T-helper 2 cell treated with Interferon-gamma antibody and Interleukin-4, amounts not matched to agents 5 μg/mL and 100 μg/mL, for 36 hours (primary cell): ENCODE measurements at places on chromosomes 12 and 14.

- DNase-seq: no peak
These were observed 7.5 kb upstream of the ZFP36L1 start for GRCh38 chr14:68800390-68800789.

DNA sequence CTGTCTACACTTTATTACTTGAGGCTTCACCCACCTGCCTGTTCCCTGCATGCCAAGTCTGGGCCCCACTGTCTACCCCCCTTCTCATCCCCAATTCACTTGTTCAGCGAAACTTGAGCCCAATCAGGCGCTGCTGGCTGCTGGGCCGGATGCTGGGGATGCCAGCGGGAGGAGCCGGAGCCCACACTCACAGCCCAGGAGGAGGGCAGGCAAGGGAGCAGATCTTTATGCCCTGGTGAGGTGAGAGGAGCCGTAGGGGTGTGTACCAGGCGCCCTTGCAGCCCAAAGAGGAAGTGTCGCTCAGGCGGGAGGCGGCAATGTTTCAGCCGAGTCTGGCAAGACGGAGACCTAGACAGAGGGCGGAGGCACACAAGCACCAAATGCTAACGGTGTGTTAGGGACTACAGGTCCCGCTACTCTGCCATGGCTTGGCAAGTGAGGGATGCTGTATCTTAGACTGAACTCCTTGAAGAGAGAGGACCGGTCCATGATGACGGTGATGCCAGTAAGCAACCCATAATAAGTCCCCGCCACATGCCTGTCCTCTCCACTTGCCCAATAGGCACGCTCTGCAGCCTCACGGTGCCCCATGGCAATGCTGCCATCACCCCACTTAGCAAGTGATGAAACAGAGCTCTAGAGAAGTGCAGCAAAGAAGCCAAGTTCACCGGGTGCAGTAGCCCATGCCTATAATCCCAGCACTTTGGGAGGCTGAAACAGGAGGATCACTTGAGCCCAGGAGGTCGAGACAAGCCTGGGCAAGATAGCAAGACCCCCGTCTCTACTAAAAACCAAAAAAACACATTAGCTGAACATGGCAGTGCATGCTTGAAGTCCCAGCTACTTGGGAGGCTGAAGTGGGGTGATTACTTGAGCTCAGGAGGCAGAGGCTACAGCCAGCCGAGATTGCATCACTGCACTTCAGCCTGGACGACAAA lies 41.6 kb downstream of the LRRC74A start:
- DNase-seq: no peak

GRCh38 chr12:132020292-132020691 lies 70.5 kb downstream of the EP400 start:
- DNase-seq: no peak

DNA sequence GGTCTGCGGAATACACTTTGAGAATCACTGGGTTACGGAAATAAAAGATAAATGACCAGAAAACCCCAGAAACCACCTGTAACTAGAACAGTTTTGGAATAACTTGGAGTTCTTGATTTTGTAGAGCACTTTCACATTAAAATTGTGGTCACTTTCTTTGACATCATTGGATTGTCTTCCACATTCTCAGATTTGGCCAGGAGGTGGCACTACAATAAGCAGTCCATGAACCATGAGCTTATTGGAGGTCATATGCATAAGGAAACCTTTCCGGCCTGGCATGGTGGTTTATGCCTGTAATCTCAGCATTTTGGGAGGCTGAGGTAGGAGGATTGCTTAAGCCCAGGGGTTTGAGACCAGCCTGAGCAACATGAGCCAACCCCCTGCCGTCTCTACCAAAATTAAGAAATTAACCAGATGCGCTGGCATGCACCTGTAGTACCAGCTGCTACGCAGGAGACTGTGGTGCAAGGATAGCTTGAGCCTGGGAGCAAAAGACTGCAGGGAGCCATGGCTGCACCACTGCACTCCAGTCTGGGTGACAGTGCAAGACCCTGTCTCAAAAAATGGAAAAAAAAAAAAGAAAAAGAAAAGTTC lies 107.7 kb upstream of the CAND1 start:
- DNase-seq: peak; percentile 14

DNA sequence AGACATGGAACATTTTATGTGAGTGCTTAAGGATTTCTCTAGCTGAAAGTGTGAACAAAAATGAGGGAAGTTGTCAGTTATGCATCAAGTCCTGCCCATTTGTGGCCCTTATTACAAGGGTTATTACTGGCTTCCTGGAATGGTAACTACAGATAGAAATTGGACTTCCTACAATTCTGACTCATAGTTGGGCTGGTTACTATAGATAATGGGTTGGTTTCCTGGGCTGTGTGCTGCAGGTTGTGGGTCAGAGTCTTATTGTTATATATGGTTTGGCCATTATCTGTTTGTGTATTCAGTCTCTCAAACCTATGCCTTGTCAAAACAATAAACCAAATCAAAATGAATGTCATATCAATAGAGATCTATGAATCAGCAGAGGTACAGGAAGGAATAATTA lies 313.7 kb downstream of the ADAMTS20 start:
- DNase-seq: no peak

- no peak for DNase-seq
These were observed 382.3 kb downstream of the PCNX1 start for GRCh38 chr14:71289536-71289935.

DNA sequence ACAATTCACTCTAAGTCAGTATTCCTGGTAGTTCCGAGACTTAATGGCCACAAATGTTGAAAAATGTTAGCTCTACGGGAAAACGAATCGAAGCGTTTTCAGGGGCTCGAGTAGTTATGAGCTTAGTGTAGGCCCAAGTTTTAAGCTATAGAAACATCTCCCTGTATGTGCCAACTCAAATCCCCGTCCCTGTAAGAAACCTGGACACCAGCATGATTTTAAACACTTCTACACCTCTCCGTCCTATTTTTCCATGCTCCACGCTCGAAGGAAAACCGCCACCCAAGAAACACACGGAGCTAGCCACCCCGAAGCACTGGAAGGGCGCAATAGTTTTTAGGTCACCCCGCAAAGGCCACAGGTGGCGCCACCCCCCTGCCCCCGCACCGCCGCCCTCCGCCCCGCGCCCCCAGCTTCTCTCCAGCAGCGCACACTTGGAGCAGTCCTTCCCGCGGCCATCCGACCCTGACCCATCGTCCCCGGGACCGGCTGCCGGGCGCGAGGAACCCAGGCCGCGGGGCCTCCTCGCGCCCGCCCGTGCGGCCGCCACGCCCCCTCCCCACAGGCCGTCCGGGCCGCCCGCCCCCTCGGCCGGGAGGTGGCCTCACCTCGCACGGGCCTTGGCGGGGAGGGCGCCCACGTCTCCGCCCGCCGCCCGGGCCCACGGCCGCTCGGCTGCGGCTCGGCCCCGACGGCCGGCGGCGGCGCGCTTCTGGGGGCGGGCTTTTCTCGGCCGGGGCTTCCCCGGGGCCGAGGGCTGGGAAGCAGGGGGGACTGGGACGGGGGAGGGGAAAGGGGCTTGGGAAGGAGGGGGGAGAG lies 522 bp downstream of the R3HDM2 start:
- DNase-seq: no peak

- no peak for DNase-seq
These were observed 57.7 kb downstream of the ADGRD1 start for GRCh38 chr12:131011165-131012079.

- no peak for DNase-seq
These were observed 403 bp upstream of the PNP start for GRCh38 chr14:20468764-20469241.

DNA sequence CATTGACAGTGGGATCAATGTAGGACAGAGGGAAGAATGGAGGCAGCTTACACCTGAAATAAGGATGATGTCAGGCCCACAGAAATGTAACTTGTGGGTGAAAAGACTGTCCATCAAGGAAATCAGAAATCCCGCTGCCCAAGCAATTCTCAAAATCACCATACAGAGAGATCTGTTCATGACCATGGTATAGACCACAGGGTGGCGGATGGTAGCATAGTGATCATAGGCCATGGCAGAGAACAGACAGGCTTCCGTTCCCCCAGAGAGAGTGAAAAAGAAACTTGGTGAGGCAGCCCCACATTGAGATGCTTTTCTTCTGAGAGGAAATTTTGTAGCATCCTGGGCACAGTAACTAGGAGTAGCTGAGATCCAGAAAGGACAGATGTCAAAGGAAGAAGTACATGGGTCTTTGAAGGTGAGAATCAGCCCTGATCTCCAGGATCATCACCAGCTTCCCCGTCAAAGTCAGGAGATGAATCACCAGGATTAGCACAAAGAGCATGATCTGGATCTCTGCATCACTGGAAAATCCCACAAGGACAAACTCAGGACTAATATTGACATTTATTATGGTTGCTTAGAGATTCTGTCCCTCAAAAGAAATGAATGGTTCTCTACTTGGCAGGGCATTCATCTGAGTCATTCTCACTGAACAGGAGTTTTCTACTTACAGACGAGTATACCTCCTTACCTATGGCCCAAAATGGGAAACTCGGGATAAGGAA lies 5.5 kb upstream of the ZNF641 start:
- DNase-seq: no peak

- no peak for DNase-seq
These were observed 42.0 kb downstream of the RFLNA start for GRCh38 chr12:124336742-124337520.

GRCh38 chr12:127162307-127162706 lies 1104.7 kb upstream of the TMEM132C start:
- DNase-seq: no peak

GRCh38 chr12:51914034-51914923 lies 7.0 kb downstream of the ACVRL1 start:
- DNase-seq: no peak

DNA sequence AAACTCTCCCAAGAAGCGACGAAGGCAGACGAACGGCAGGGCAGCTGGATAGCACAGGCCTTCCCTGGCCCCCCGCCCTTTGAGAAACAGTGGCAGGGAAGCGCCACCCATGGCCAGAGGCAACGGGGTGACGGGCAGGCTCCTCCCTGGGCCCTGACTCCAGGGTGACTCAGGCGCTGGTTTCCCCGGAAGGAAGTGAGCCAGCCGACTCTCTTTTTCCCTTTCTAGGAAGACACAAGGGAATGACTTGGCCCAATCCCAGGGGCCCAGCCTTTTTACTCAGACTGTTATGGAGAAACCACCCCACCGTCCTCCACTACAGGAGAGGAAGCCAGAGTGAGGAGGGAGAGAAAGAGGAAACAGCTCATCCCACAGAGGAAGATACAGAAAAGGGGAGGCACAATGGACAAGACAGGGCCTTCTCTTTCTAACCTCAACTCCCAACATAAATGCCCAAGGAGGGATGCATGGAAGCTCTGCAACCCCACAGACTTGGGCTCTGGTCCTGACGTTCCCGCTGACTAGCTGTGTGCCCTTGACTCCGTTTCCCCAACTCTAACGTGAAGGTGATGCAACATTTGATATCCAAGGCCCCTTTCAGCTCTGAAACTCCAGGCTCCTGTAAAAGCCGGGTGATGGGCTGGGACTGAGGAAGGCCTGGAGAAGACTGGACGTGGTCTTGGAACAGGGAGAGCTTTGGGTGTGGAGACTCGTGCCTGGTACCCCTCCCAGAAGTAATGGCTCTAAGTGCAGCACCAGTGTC lies 27.9 kb downstream of the ACTN1 start:
- no peak for DNase-seq

- DNase-seq: no peak
These were observed 53.5 kb downstream of the CDC42BPB start for GRCh38 chr14:103003850-103004249.

DNA sequence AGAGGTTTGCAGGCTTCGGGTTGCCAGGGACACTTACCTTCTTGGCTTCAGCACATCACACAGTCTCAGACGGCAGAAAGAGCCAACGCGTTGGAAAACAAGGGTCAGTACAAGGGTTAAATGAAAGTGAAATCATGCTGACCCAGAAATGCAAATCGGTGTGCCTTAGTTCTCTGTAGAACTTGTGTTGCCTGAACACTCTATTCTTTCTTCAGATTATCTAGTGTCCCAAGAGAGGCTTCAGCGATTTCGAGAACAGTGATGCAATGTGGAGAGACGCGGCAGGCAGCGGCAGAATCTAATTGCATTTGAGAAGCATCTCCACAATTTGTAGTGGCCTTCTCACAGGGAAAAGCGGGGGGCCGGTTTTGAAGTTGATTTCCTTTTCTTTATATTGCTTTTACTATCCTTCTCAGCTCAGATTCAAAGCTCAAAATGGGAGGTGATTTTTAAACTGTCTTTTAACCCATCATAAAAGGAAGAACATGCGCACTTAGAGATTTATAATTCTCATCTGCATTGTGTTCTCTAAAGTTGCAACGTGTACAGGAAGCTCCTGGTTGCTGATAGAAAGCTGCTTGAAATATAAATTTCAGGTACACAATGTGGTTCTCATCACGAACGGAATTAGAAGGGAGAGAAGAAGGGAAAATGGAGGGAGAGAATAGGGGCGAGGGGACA lies 67.8 kb upstream of the EGLN3 start:
- peak; percentile 20 for DNase-seq
